Fibroblast of upper back skin (primary cell): ENCODE measurements at places on chromosomes 13 and 19.

- DNase-seq: no peak
Observed at GRCh38 chr13:38395497-38395788, 45.8 kb downstream of the UFM1 start.

- no peak for DNase-seq
Observed at GRCh38 chr13:101868585-101869469, 416.4 kb downstream of the ITGBL1 start.

DNA sequence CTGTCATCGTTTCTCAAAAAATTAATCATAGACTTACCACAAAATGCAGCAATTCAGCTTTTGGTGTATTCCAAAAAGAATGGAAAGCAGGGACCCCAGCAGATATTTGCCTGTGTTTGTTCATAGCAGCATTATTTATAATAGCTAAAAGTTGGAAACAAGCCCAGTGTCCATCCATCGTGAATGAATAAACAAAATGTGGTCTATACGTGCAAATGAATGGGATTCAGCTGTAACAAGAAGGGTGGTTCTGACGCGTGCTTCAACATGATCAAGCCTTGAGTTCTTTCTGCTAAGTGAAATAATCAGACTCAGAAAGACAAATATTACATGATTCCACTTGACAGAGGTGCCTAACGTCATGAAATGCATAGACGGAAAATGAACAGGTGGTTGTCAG, 36.4 kb downstream of the PSG11 start:
- no peak for DNase-seq

GRCh38 chr19:3407556-3408516, 41.5 kb downstream of the NFIC start:
- DNase-seq: peak; percentile 48

GRCh38 chr13:100517135-100517534, 71.5 kb downstream of the GGACT start:
- DNase-seq: no peak

GRCh38 chr13:36806102-36806501, 12.9 kb upstream of the RFXAP start:
- DNase-seq: no peak

- DNase-seq: peak; percentile 50
Observed at GRCh38 chr13:51861723-51862300, at the start of gene CCDC70. TSS of gene CCDC70 (plus strand) at chr13:51861969. CDS start at chr13:51865412, 3,443 bp downstream.

GRCh38 chr19:47694466-47695273, 18.6 kb upstream of the EHD2 start:
- no peak for DNase-seq

DNA sequence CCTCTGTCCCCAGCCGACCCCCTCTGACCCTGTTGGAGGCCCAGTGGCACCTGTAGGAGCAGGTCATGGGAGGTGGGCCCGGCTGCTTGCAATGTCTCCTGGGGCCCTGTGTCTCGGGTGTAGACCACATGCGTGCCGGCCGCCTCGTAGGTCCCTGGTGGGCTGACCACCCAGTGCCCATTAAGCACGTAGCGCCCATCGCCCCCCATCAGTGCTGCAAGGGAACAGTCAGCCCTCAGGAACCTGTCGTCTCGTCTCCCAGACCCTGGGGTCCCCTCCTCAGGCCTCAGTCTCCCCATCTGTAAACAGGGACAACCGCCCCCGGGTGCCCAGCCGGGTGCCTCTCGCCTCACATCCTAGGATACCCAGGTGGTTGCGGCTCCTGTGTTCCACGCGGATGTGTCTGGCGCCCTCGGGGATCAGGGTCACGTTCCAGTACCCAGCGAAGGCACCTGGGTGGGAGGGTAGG, 5.6 kb downstream of the ADAMTSL5 start:
- no peak for DNase-seq
